ENCODE measurements at places on chromosomes 12 and 14.

DNA sequence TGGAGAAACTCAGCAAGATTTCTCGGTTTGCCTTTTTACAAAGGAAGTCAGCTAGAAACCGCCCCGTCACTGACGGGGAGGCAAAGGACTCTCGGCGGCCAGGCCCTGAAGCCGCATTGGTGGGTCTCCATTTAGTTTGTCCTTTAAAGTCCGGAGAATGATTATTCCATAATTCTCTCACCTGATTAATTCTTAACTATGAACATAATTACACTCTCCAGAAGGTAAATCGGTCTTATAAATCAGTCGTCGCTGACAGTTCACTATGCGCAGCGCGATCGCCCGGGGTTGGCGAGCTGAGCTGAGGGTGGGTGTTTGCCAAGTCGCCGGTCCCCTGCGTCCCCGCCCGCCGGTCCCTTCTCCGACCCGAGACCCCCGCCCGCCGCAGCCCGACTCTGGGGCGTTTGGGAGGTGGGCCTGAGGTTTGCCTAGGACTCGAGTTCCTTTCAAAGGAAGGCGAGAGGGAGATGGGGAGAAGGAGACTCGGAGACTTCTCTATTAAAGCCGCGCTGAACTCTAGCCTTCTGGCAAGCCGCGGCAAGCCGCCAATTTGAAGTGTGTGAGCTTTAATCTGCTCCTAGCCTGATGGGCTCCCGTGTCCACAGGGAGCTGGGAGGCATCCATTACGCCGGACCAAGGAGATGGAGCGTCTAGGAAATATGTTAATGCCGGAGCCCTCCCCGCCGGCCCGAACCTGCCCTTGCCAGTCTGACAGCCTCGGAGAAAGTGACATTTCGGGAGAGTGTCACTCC, 392.9 kb downstream of the NOVA1 start:
- no peak for DNase-seq

- DNase-seq = no peak
These were observed 35.8 kb downstream of the NFKBIA start for GRCh38 chr14:35368583-35369392.

- DNase-seq = no peak
These were observed 110.1 kb upstream of the LRIG3 start for GRCh38 chr12:59030415-59030814.

- no peak for DNase-seq
These were observed 53.0 kb downstream of the TBC1D30 start for GRCh38 chr12:64877363-64878004.

- DNase-seq = no peak
These were observed 1.5 kb downstream of the CIPC start for GRCh38 chr14:77099425-77100167.

DNA sequence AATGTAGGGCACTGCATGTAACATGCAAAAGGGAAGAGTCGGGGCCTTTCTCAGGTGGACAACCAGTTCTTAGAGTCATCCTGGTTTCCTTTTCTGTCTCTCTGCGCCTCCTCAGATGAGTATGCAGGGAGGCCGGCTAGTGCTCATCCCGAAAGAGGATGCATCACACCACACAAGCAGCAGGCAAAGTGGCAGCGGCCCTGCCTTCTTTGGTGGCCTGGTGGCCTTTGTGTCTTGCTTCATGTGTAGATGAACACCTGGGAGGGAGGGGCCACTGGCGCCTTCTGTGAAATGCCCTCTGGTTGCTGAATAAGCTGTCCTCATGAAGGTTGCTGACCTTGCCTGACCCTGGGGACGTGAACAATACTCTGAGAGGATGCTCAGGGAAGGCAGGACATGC, 18.0 kb downstream of the SLC24A4 start:
- DNase-seq = no peak
